ENCODE measurements at places on chromosomes 16 and 17.

DNA sequence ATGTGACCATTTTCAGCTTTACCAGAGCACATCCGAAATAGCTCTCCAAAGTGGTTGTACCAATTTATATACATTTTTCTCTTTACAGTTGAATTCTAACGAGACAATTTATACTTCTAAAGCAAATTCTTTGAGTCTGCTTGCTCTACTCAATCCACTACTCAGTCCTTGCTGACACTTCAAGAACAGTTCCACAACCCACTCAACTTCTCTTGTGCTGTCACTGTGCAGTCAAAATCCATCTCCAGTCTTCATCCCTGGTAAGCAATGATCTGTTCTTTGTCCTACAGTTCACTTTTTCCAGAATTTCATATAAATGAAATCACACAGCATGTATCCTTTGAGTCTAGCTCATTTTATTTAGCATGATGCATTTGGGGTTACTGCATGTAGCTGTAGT is 30.6 kb downstream of the NETO2 start:
- DNase-seq: no peak

GRCh38 chr16:7113949-7114348 is 218.7 kb upstream of the RBFOX1 start:
- DNase-seq: no peak

- DNase-seq: no peak
Observed at GRCh38 chr16:58451945-58452401, 48.0 kb upstream of the NDRG4 start.

DNA sequence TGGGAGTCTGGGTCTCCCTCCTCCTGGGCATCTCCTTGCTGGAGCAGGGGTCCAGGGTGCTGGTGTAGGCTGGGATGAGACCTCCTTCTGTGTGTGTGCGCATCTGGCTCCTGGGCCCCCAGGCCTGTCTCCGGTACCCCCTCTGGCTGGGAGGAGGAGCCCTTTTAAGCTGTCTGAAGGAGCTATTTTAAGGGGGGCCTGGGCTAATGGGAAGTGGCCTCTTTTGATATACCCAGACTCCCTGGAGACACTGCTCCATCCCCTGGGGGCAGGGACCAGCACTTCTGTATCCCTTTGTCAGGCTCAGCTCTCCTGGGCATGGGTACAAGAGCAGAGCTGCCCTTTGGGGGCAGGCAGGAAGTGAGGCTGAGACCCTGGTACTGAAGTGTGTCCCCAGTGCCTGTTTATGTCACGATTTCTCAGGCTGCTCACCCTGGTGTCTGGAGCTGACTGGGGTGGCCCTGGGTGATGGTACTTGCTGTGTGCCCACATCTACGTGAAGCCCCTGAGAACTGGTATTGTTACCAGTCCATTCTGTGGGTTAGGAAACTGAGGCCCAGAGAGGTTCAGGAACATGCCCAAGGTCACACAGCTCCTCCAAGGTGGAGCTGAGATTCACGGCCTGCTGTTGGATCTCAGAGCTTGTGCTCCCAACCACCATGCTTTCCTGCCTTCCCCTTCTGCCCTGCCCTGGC is 6.5 kb downstream of the ADCY7 start:
- DNase-seq: no peak

DNA sequence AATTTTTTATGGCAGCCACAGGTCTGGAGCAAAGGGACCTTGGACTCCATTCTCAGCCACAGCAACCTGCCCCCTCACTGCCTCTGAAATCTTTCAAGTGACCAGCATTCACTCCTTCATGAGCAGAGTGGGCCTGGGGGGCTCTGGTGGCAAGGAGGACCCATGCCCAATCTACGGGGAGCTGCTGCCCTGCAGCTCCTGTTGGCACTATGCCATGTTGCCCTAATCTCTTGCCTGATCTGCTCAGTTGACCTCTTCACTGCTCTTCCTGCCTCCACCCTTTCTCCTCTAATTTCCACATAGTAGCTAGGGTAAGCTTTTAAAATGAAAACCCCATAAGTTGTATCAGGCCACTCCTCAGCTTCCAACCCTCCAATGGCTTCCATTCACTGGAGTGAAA is 2.9 kb upstream of the PRKCB start:
- no peak for DNase-seq

GRCh38 chr17:50028736-50029120 is 27.2 kb upstream of the ITGA3 start:
- no peak for DNase-seq

- no peak for DNase-seq
Observed at GRCh38 chr16:48918520-48919258, 308.7 kb upstream of the N4BP1 start.

- no peak for DNase-seq
Observed at GRCh38 chr17:40122136-40122998, 596 bp downstream of the MSL1 start.

DNA sequence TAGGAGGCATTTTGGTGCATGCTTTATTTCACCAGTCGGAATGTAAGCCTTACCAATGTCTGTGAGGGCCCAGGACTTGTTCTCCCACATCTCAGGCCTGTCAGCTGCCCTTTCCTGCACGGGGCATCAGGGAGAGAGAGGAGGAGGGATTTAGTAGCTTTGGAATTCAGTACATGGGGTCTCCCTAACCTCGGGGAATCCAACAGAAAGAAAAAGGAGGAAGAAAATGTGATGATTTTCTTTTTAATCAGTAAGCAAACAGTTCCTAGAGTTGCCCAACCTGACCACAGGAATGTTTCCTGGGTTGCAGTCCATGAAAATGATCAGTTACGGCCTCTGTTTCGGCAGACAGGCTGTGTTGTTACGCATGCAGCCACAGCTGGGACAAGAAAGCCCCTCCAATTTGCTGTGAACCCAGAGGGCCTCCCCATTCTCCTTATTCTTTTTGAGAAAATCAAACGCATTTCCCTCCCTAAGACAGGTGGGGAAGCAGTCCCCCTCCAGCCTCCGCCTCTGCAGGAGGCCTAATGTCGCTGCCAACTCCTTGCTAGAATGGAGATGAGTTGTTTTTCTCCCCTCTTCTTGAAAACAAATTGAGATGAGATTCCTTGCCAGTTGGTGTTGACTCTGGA is 53.1 kb upstream of the TANGO6 start:
- no peak for DNase-seq

GRCh38 chr16:83882163-83882885 is 16.6 kb upstream of the MLYCD start:
- no peak for DNase-seq

GRCh38 chr17:5418858-5419355 is 555 bp downstream of the NUP88 start:
- DNase-seq: peak; percentile 56

GRCh38 chr17:33234930-33235685 is 58.0 kb downstream of the ASIC2 start:
- no peak for DNase-seq

DNA sequence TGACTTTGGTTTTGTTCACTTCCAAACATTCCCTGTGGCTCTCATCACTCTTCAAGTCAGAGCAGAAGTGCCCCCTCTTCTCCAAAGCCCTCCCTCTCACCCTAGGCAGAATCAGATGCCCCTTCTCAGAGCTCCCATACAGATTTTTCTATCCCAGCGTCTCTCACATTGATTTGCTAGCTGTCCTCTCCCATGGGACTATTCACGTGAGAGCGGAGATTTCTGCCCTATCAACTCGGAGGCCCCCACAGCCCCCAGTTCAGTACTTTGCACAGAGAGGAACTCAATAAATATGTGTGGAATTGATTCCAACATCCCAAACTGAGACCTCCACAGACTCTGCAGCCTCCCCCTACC is 182.6 kb downstream of the C16orf78 start:
- no peak for DNase-seq

DNA sequence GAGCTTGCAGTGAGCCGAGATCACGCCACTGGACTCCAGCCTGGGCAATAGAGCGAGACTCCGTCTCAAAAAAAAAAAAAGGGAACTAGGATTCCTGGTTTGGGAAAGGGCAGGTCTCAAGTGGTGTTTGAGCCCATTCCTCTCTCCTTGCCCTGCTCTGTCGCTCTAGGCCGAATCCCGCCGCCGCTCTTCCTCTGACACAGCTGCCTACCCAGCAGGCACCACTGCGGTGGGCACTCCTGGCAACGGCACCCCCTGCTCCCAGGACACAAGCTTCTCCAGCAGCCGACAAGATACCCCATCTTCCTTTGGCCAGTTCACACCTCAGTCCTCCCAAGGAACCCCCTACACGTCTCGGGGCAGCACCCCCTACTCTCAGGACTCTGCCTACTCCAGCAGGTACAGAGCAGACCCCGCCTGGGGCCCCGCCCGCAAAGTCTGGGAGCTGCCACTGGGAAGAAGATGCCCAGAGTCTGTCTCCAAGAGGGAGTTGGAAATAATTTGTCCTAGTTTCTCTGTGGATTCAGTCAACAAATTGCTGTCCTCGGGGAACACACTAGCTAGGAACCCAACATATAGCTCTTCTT is 6.5 kb downstream of the SETD1A start:
- DNase-seq: no peak

DNA sequence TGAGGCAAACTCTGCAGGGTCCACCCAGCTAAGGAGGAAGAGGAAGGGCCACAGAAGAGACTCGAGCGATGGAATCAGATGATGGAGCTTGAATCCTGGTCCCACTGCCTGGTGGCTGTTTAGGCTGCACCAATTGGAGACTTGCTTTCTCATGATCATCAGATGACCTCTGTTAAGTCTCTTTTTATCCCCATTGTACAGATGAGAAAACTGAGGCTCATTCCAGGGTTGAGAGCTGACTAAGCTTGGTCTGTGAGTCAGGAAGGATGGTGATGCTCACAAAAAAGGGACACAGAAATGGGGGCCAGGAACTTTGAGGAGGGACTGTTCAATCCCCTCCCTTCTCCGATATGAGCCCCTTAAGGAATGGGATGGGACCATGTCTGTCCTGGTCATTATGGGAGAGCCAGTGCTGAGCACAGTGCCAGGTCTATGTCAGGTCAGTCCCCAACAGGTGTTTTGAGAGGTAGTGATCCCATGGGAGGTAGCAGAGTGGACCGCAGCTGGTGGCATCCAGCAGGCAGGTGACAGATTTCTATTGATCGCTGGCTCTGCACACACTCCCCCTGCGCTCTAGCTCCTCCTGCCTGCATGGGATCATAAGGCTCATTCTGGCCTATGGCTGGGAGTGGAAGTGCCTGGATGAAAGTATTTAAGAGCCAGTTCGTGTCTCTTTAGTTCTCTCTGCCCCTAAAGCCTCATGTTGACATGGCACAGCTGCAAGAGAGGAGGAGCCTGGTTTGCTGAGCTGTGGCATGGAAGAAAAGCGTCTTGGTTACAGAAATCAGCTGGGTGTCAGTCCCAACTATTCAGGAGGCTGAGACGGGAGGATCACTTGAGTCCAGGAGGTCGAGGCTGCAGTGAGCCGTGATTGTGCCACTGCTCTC is 27.2 kb downstream of the SNX20 start:
- DNase-seq: no peak

DNA sequence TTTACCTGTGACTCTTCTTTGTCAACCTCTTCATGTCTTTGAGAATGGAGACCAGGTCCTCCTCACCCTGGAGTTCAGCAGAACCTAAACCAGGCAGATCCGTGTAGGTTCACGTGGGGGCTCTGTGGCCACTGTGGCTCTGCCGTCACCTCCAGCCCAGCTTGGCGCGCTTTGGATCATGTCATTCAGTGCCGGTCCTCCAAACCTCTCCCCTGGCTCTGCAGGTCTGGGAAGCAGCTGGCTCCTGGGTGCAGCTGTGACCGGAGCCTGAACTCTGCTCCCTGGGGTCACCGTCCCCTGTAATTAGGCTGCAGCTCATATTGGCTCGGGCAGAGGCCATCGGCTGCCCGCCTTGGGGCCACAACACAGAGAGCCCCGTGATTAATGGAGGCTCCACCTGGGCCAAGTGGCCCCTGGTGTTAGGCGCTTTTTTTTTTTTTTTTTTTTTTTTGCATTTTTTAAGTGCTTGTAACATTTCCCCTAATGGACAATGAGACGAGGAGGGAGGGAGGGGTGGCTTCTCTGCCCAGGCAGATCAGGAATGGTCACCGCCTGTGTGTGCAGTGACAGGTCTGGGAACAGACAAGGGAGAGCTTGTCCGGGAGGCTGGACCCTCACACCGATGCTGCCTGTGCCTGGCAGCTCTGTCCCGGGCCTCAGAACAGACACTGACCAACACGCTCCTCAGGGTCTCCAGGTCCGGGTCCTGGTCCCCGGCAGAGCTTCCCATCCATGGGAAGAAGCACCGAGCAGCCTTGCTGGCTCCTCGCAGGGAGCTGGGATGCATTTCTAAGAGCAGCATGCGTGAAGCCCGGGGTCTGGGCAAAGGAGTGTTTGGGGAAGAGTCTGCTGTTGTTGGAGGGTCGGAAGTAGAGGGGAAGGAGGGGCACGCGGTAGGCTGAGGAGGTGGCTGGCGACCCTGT is 247.9 kb downstream of the SEC14L1 start:
- DNase-seq: no peak

Measured in left renal pelvis (tissue), 4 donors.